ENCODE measurements at places on chromosomes 6 and 20.

- DNase-seq = no peak
These were observed 50.9 kb downstream of the DTD1 start for GRCh38 chr20:18638768-18639167.

- no peak for DNase-seq
These were observed 58.1 kb downstream of the RAB44 start for GRCh38 chr6:36755435-36756348.

- DNase-seq = no peak
These were observed 104.0 kb downstream of the RTN4IP1 start for GRCh38 chr6:106525107-106525881.

GRCh38 chr20:23005776-23006175 lies 29.3 kb upstream of the SSTR4 start:
- DNase-seq = no peak

- no peak for DNase-seq
These were observed 68.1 kb downstream of the DTNBP1 start for GRCh38 chr6:15594512-15595259.

DNA sequence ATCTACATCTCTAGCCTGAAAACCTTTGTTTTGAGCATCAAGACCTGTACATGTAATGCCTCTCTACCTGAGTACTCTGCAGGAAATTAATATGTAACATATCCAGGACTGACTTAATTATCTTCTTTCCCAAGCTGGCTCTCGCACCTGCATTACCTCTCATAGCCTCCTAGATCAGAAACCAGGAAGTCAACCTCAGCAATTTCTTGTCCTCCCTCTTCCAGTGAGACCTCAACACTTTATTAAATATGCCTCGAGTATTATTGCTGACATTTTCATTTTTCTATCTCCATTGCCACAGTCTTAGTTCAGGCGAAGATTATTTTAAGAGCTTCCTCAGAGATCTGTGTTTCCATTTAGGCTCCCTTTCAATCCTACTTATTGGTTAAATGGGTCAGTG lies 69.0 kb downstream of the MACROD2 start:
- DNase-seq = no peak

DNA sequence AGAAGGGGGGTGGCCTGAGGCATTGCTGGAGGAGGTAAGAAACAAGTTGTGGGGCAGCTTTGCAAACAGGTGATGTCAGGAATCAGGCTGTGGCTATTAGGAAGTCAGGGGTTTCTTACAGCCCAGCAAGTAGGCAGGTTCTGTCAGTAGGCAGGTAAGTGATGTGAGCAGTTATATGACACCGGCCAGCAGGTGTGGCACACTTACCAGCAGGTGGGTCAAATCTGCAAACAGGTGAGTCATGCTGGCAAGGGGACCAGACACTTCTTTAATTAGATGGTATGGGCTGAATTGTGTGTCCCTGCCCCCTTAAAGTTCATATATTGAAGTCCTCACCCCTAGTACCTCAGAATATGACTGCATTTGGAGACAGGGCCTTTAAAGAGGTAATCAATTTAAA lies 16.4 kb upstream of the ENPP4 start:
- no peak for DNase-seq

DNA sequence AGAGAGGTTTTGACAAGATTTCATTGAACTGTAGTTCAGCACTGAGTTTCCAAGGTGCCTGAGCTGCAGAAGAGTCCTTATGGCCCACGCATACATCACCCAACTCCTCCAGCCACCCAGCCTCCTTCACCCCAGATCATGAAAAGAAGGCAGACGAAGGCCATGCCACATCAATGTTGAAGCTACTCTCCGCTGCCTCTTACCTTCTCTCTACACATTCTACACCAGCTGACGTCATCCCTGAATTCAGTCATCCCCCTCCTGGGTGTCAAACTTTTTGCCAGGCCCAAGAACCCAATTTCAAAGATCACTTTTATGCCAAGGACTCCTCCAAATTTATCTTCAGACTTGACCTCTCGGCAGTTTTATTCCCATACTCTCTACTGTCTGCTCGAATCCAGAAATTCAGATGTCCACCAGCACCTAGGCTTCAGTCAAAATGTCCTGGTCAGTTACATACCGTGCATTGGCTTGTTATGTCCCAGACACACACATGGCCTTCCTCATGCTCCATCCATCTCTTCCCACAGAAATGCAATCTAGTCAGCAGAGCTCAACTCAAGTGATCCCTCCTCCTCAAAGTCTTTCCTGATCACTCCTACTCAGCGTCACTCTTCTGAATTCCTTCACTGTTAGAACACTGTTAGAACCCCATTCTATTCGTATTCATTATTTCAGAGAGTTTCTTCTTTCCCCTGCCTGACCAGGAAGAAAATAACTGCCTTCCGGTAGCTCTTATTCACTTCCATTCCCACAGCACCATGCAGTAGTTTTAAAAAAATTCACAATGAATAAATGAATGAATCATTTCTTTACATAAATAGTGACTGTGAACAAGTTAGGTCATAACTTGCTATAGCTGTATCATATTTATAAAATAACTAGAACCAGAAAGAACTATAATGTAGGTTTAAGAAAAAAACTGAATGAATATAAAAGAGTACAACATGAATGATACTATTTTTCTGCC lies 11.5 kb downstream of the ATXN1 start:
- DNase-seq = no peak

- DNase-seq = no peak
These were observed 185.6 kb downstream of the NFATC2 start for GRCh38 chr20:51356871-51357270.

- DNase-seq = no peak
These were observed 98.0 kb downstream of the DLL1 start for GRCh38 chr6:170192905-170193304.

DNA sequence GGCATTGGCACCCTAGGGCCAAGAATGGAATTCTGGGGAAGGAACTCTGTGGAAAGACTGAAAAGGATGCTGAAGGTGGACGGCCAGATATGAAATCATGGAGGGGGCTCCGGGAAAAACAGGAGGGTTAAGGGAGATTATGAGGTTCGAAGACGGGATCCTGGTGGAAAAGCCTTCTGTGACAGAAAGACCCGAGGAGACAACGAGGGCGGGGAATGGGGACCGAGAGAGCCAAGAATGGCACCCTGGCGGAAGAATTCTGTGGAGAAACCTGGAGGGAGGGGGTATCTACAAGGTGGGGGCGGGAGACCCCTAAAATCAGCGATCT lies 426 bp downstream of the TRMT6 start:
- no peak for DNase-seq

DNA sequence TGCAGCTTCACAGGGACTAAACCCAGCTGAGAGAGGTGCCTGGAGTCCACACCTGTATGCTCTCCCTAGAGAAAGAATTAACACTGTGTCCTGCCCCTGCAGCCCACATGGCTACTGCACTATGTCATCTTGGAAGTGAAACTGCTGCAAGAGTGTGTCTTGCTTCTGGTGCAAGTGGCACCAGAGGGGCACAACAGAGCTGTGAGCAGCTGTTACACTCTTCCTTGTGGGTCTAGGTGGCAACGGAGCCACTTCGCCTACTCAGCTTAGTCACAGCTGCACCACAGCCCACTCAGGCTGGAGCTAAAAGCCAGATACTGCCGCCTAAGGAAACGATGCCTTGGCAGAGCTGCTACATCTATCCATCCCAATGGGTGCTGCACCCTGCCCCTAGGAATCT lies 391.4 kb downstream of the COL12A1 start:
- no peak for DNase-seq

GRCh38 chr6:147503587-147503986 lies 4.9 kb upstream of the SAMD5 start:
- no peak for DNase-seq

GRCh38 chr20:54069501-54069971 lies 858 bp downstream of the BCAS1 start:
- no peak for DNase-seq

- DNase-seq = no peak
These were observed 25.8 kb upstream of the FBXL4 start for GRCh38 chr6:98973571-98973970.
